ENCODE measurements at places on chromosomes 5 and 9.
A peak's percentile ranks its signal among the peaks of the same experiment; 100 is the strongest.

- DNase-seq, result no peak
These were observed 607 bp downstream of the BARX1 start for GRCh38 chr9:93954434-93955061.

GRCh38 chr5:26482810-26483375 lies 555.5 kb downstream of the CDH9 start:
- DNase-seq, result peak; percentile 9

DNA sequence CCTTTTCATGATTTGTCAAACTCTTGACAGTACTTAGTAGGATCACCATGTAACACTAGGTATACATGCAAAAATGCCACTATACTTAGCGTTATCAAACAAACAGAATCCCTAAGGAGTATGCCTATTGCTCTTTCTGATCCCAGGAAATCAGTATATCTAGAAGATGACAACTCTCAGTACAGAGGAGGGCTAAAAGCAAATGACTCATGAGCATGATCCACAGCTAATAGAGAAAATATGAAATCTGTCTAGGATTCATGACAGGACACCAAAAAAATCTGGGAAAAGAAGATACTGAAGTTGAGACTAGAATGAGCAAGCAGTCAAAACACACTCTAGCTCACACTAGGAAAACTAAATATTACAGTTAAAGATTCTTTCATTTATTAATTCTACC lies 89.2 kb downstream of the RAPGEF6 start:
- no peak for DNase-seq

GRCh38 chr9:104786293-104786692 lies 22.4 kb downstream of the NIPSNAP3B start:
- DNase-seq, result no peak

DNA sequence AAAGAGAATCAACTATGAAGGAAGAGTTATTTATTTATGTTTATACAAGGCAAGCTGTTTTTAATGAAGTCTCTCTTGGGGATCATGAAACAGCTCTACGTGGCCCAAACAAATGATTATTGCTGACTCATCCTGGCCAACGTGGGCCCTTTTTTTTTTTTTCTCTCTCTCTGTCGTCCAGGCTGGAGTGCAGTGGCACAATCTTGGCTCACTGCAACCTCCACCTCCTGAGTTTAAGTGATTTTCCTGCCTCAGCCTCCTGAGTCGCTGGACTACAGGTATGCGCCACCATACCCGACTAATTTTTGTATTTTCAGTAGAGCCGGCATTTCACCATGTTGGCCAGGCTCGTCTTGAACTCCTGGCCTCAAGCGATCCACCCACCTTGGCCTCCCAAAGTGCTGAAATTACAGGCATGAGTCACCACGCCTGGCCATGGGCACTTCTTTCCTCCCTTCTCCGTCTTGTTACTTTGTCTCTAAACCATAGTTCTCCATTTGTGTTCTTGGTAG lies 98.3 kb downstream of the BASP1 start:
- DNase-seq, result no peak

DNA sequence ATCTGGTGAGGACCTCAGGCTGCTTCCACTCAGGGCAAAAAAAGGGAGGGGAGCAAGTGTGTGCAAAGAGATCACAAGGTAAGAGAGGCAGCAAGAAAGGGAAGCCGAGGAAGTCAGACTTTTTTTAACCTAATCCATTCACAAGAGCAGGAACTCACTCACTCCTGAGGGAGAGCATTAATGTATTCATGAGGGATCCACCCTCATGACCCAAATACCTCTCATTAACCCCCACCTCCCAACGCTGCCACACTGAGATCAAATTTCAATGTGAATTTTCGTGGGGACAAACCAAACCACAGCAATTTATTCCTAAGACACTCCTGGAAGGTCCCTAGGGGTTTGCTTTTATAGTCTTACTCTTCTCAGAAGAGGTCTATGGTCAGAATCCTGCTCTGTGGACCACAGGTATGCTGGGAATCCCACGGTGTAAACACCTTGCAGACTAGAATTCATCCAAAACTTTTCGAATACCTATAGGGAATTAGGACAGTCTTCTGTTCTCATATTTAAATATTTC lies 108.7 kb downstream of the HSD17B3 start:
- DNase-seq, result no peak

GRCh38 chr9:86525182-86525581 lies 171.0 kb upstream of the TUT7 start:
- DNase-seq, result no peak

DNA sequence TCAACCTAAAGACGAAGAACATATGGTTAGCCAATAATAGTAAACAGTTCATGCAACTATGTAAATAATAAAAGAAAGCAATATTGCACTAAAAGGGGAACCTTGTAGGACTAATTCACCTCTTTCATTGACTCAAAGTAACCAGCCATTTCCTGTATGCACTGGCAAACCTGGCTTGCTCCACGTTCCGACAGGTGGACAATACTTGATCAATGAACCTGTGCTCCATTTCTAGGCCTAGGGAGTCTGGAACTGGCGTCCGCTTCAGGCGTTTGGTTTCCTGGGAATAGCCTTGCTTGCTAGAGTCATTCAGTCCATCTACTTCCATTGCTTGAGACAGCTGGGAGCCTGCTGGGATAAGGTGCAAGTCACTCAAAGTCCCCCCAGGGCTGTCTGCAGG lies 41.6 kb downstream of the PTAR1 start:
- DNase-seq, result no peak

- DNase-seq, result no peak
These were observed 483.8 kb downstream of the DMAC1 start for GRCh38 chr9:7315746-7316145.

- no peak for DNase-seq
These were observed 461.0 kb downstream of the NR2F1-AS1 start for GRCh38 chr5:93120051-93120450.

DNA sequence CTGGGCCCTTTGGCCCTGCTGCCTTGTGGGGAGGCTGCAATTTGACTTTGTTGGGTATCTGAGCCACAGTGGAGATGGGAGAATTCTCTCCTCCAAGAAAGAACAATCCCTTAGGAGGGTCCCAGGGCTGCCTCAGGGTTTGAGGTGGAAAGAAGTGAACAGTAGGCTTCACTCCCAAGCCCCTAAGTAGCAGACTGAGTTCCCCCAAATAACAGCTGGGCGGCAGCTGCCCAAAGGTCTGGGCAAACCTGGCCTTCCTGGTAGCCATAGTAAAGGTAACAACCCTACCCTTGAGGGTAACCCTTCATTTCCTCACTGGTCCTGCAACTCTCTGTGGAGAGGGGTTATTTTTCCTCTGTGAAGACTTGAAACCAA lies 746 bp downstream of the RGS3 start:
- no peak for DNase-seq

GRCh38 chr9:124688238-124688904 lies 82.7 kb downstream of the NR6A1 start:
- no peak for DNase-seq

- peak; percentile 53 for DNase-seq
These were observed 181.5 kb upstream of the RAI14 start for GRCh38 chr5:34474573-34475021.

GRCh38 chr9:93183663-93184431 lies at the start of gene WNK2:
Gene WNK2 (plus strand): TSS chr9:93184139. CDS start chr9:93184930, 791 bp downstream.
- no peak for DNase-seq

DNA sequence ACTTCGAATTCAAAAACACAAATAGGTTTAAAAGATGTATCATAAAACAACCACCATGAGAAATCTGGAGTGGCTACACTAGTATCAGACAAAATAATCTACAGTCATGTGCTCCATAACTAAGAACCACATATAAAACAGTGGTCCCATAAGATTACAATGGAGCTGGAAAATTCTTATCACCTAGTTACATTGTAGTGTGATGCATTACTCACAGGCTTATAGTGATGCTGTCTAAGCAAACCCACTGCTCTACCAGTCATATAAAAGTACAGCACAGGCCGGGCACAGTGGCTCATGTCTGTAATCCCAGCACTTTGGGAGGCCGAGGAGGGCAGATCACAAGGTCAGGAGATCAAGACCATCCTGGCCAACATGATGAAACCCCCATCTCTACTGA lies 160.1 kb downstream of the ROR2 start:
- DNase-seq, result no peak

- no peak for DNase-seq
These were observed 10.5 kb downstream of the ZFP62 start for GRCh38 chr5:180850434-180851078.

- DNase-seq, result no peak
These were observed 403.2 kb upstream of the PTGER4 start for GRCh38 chr5:40276426-40277102.

- no peak for DNase-seq
These were observed 165.7 kb downstream of the KCTD16 start for GRCh38 chr5:144336191-144336961.

GRCh38 chr9:108551030-108551841 lies 304.6 kb downstream of the ACTL7B start:
- DNase-seq, result peak; percentile 35

DNA sequence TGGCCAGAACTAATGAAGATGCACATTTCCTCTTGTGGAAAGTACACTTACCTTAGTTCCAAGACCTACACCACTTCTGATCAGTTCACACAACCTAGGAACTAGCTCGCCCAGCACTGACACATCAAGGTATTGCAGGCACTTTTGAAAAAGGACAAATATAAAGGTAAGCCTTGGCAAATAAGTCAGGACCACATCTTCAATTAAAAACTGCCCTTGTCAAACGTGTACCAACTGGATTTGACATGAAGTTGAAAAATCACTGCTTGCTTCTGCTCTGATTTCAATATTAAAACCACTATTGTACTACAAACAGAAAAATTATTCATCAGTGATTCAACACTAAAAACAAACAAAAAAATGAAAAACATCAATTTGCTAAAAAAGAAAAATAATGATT lies 45.0 kb upstream of the OR2K2 start:
- DNase-seq, result no peak

GRCh38 chr5:6461793-6462650 lies 13.4 kb downstream of the UBE2QL1 start:
- DNase-seq, result no peak

- DNase-seq, result no peak
These were observed 411.8 kb upstream of the CDH6 start for GRCh38 chr5:30781643-30782042.

GRCh38 chr5:174191850-174192655 lies 146.5 kb downstream of the NSG2 start:
- DNase-seq, result no peak

DNA sequence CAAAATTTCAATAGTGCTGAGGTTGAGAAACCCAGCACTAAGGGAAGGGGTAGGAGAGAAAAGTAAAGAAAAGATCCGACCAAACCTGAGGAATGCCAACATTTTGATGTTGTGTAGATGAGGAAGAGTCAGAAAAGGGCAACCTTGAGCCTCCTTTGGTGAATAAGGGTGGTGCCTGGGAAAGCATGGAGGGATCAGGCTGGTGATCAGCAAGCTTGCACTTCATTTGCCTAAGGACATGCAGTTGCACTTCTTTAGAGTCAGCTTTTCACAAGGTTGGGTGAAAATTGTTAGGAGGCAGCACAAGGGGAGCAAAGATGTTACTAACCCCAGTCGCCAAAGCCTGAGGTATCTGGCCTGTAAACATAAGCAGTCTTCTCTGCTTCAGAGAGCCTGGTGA lies 20.4 kb downstream of the ATP6V0E1 start:
- no peak for DNase-seq

GRCh38 chr5:144086295-144086694 lies 84.2 kb downstream of the YIPF5 start:
- no peak for DNase-seq

DNA sequence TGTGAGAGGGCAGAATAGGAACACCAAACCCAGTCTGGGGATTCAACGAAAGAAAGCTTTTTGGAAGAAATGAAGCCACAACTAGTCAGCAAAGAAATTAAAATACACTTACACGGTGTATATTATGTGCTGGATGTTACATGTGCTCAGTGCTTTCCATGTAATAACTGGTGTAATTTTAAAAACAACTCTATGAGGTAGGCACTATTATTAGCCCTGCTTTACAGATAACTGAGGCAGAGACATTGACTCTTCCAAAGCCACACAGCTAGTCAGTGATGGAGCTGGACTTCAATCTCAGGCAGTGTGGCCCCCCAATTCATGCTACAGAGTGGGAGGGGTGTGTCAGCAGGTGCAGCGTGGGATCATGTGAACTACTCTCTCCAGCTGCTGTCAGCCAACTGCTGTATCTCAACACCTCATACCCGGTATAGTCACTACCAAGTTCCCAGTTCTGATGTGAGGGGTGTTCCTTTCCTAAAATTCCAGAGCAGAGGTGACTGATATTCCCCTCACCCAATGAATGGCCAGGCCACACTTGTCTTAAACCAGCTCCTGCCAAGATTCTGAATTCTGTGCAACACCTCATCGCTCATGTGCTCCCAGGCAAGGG lies 33.8 kb upstream of the TJP2 start:
- DNase-seq, result no peak

- no peak for DNase-seq
These were observed 17.5 kb upstream of the COL27A1 start for GRCh38 chr9:114137831-114138230.

GRCh38 chr9:123065196-123065595 lies 31.7 kb downstream of the GPR21 start:
- no peak for DNase-seq

DNA sequence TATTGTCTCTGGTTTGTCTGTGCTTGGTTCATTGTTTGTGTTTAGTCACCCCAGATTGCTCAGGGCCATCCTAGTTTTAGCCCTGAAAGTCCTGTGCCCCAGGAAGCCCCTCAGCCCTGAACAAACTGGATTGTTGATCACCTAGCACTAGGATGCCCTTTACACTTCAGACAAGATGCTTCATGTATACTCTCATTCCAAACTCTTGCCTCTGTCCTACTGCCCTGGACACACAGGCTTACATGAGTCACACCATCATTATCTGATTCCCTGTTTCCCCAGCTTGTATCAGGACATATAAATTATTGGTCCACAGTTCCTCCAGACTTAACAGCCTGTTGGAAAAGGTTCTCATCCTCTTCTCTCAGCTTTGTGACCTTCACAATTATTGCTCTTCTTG lies 120.1 kb downstream of the BAAT start:
- no peak for DNase-seq

GRCh38 chr5:147400126-147400809 lies 109.6 kb downstream of the DPYSL3 start:
- DNase-seq, result no peak

DNA sequence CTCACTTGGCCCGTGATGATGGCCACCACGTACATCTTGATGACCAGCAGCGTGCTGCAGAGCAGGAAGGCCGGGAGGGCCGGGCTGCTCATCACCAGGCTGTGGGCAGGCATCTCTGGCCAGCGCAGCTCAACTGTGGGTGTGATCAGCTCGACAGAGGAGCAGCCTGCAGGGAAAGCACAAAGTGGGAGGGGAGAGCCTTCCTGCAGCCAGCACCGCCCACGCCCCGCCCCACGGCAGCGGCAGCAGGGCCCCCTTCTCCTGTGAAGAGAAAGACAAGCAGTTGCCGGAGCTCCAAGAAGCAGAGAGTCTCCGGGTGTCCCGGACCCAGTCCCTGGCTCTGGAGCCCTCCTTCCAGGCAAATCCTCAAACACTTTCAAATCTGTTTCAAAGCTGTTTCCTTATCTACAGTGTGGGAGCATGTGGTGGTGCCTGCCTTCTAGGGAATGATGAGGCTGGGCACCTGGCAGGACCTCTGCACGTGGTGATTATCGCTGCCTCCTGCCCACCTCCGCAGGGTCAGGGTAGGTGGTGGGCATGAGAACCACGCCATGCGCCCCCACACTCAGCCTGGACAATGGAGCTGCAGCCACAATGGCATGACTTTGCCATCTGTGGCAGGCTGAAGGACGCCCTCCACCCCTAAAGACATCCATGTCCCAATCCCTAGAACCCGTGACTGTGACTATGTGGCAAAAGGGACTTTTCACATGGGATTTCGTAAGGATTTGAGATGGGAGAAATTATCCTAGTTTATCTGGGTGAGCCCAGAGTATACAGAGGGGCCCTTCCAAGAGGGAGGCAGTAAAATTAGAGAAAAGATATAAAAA lies at the start of gene PTGES:
Gene PTGES, minus strand, starts transcription at position 143 of the 830 bp plus-strand sequence. Its CDS starts 30 bp downstream, at position 113.
- DNase-seq, result peak; percentile 68
